DMS79 (cell line): ENCODE measurements at places on chromosomes 12 and 14.

GRCh38 chr14:82075566-82075965, 541.9 kb upstream of the SEL1L start:
- DNase-seq: no peak

GRCh38 chr12:85632390-85632789, 203.8 kb downstream of the RASSF9 start:
- no peak for DNase-seq

DNA sequence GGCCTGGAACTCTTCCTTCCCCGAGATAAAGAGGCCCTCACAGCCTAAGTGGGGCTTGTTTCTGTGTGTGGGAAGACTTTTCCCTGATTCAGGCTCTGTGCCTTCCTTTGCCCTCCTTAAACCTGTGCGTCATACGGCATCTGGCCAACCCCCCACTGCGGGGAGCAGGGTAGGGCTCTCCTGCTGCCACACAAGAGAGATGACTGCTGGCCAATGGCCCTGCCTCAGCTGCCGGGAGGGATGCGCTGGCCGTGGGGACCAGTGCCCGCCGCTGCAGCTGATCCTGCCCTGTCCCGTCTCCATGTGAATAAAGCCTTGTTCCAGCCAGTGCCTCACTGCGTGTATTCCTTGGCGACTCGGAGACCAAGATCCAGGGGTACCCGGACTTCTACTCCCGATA, 42.5 kb upstream of the BEGAIN start:
- DNase-seq: no peak

- DNase-seq: no peak
Measured at GRCh38 chr12:92863251-92863650, 65.8 kb downstream of the EEA1 start.

DNA sequence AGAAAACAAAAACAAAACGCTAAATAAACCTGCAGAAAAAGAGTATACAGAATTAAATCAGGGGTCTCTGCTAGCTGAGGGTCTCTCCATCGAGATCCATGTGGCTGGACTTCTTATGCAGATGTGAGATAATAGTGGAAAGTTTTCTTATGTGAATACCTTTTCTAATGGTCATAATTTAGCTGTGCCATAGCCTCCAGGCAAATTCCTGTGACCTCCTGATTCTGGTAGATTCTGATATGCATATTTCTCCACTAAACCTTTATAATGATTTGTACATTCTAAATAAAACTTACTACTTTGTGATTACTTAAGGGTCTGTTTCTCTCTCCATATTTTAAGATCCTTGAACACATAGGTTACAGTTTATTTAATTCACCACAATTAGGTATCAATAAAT, 1002.6 kb downstream of the GALC start:
- DNase-seq: no peak
